ENCODE measurements at places on chromosomes 12 and 14.

GRCh38 chr12:64891629-64892028 lies 67.2 kb downstream of the TBC1D30 start:
- DNase-seq, result no peak

GRCh38 chr12:25020621-25021243 lies 71.8 kb upstream of the BCAT1 start:
- no peak for DNase-seq

- no peak for DNase-seq
Measured at GRCh38 chr12:50524621-50525020, 19.8 kb downstream of the DIP2B start.

GRCh38 chr12:15428632-15429031 lies 106.3 kb downstream of the PTPRO start:
- DNase-seq, result no peak

DNA sequence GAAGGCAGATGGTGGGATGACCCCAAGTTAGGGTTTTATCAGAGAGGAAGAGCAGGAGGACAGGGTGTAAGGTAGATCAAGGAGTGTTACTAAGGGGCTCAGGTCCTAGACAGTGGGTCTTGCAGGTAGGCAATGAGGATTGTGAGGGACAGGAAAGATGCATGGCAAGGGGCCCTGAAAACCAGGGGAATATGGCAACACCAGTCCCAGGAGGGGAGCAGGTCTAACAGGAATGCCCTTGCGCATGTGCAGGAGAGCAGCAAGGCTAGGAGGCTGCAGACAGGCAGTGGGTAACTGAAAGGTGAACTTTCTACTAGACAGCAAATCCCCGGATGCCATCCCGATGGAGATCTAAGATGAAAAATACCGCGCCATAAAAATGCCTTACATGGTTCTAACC lies 211.3 kb downstream of the ALG10 start:
- DNase-seq, result no peak

GRCh38 chr12:104288635-104289274 lies 14.8 kb upstream of the EID3 start:
- DNase-seq, result peak; percentile 73

DNA sequence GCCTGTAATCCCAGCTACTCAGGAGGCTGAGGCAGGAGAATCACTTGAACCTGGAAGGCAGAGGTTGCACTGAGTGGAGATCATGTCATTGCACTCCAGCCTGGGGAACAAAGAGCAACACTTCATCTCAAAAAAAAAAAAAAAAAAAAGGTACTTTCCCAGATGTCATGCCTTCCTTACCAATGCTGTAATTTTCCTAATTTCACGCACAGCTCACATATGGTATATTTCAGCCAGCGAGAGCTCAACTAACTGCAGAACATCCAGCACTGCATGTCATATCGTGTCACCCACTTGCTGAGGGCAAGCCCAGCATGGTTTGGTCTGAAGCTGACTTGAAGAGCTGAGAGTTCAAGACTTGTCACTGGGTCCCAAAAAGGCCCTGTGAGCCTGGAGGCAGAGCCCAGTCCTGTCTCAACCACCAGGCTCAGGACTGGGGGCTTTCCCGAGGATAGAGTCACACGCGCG lies 29.0 kb downstream of the NFKBIA start:
- peak; percentile 35 for DNase-seq

DNA sequence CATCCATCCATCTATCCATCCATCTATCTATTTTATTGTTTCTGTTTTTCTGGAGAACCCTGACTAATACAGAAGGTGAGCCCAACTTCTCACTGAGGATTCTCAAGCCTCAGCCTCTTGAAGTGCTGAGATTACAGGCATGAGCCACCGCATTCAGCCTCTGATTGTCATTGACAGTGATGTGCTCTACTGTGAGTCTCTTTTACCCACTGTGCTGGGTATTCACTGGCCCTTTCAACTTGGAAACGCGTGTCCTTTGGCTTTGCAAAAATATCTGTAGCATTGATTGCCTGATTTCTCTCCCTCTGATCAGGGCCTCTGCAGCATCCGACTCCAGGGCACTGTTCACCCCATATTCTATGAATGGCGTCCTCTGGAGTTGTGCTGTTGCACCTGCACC lies 29.6 kb upstream of the TCL1B start:
- no peak for DNase-seq

DNA sequence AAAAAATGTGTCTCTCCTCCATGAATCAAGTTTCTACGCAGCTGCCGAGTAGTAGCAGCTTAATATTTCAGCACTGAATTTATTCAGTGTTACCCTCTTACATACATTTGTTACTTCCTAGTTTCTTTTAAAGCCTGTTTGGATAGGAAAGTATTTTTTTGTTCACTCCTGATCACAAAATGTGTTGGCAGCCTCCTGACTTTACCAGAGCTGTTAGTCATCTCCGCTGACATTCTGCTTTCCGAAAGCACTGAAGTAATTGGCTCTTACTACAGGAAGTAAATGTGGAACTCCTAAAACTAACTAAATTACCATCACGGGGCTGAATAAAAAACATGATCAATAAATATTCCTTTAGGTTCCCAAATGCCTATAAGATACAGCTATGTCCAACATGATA lies 225.5 kb downstream of the EPS8 start:
- DNase-seq, result peak; percentile 61

- no peak for DNase-seq
Measured at GRCh38 chr12:116172224-116172849, 105.2 kb downstream of the MED13L start.

Data from fibroblast of skin of right quadriceps (primary cell).